ENCODE measurements at places on chromosomes 16 and 17.

DNA sequence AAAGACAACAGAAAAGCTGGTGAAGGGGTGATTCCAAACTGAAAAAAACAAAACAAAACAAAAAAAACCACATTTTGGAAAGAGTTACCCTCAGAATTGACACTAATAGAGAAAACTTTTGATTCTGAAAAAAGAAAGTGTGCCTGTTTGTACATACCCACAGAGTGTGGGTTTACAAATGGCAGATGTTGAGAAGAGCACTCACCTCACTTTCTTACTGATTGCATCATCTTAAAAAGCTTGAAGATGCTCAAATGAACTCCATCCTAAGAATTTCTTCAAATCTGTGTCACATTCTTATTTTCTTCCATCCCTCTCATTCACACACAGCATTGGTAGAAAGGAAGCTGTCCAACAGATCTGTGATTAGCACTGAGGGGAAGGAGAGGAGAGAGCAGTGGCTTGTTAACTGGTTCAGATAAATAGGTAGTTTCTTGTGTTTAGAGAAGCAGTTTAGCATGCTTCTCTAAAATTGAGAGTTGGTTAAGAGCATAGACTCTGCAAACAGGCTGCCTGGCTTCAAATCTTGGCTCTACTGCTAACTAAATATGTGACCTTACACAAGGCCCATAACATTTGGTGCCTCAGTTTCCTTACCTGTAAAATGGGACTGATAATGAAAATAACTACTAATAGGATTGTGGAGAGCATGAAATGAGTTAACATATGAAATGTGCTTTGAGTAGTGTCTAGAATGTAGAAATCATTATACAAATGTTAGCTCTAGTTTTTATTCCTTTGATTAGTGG, 6.9 kb downstream of the GNAO1 start:
- no peak for DNase-seq

- peak; percentile 32 for DNase-seq
These were observed 11.4 kb downstream of the SLC13A5 start for GRCh38 chr17:6701719-6702118.

DNA sequence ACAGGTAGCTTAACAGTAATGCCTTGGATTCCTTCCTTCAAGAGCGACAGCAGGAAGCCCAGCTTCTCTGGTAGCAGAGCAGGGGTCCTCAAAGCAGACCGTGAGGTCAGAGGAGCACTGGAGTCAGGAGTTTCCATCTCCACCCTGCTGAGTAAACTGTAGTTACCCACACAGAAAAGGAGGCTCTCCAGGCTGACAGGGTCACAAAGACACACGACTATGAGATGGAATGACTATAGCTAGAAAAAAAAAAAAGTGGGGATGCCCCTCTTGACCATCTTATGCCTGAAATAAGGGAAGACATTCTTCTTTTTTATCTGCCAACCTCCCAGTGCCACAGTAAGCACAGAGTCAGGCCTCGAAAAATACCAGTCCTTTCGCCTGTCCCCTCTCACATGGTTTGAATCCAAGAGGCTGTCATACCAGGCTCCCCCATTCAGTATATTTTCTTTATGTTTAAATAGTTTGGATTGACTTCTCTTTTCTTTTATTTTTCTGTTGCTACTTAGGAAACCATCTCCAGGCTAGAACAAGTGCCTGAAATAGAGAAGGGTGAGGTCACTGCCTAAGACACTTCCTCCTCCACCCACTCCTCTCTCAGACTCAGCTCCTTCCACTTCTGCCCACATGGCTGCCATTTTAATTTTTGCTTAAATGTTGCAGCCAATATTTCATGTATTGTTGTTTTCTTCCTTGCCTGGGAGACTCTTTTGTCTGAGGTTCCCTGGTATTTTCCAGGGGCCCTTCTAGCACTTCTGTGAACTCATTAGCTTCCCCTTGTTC, 707.4 kb downstream of the MAF start:
- DNase-seq: no peak

GRCh38 chr17:29390851-29391631, 878 bp downstream of the TAOK1 start:
- peak; percentile 5 for DNase-seq

GRCh38 chr16:85718682-85719081, 29.9 kb upstream of the GINS2 start:
- DNase-seq: no peak

DNA sequence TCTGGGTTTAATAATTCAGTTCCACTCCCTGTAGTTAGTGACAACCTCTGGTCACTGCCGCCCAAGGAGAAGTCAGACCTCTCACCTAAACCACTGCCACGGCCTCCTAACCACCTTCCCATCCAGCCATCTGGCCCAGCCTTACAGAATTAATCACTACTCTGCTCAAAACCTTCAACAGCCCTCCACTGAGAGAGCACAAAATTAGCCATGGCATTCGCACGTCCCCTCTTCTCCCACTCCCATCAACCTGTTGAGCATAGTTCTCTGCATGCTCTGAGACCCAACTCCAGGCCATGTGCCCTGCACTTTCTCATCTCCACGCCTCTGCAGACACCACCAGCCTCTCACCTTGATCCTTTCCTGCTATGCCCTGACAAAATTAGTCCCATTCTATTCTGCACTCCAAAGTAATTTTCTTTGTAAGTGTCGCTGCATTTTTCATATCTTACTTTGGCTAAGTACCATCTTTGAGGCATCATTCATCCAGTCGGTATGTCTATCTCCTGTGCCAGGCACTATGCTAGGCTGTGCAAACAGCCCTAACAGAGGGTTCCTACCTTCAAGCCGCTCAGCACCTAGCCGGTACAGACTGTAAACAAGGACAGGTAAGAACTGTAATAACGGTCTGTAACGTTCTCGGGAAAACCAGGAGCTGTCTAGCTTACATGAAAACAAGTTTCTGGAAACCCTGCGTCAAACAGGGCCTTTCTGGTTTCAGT, 963 bp downstream of the COPRS start:
- no peak for DNase-seq

DNA sequence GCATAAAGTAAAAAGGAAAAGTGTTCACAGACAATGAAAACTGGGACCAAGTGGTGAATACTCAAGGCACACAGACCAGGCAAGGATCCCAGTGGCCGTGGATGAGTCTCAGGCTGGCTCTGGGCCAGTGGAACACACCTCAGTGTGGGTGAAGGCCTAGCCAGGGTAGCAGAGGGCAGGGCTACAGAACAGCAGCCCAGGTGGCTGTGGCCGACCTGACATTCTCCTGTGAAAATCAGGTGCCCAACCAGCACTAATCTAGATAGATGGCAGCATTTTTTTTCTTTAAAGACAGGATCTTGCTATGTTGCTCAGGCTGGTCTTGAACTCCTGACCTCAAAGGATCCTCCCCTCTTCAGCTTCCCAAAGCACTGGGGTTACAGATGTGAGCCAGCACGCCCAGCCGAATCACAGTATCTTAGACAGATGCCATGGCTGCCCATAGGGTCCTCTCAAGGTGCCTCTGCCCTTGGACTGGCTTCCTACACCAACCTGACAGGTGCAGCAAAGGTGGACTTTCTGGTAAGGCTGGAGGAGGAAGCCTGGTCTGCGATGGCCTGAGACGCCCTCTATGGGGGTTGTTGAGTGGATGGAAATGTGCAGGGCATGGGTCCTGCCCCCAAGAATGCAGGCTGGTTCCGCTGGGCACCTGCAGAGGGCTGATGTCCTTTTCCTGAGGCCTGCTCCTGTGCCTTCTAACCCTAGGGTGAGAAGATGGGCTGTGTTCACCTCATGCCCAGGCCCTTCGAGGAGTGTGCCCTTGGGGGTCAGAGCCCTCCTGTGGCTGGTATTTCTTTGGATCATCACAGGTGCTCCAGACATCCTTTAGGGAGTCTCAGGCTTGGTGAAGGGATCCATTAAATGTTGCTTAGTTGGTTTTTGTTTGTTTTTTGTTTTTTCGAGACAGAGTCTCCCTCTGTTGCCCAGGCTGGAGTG, 3.8 kb upstream of the P4HB start:
- DNase-seq: no peak

DNA sequence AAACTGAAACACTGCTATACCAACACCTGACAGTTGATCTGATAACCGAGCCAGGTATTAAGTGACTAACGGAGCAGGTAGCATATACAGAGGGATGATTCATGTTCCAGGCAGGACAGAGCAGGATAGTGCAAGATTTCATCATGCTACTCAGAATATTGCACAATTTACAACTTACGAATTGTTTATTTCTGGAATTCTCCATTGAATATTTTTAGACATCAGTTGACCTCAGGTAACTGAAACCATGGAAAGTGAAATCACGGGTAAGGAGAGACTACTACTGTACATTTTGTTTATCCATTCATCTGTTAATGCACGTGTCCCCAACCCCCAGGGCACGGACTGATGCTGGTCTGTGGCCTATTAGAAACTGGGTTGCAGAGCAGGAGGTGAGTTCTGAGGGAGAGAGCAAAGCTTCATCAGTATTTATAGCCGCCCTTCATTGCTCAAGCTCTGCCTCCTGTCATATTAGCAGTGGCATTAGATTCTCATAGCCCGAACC, 14.5 kb upstream of the PPM1E start:
- no peak for DNase-seq

GRCh38 chr16:16096121-16096857, 127.0 kb downstream of the ABCC6 start:
- no peak for DNase-seq

GRCh38 chr17:39736319-39737165, 1.2 kb upstream of the GRB7 start:
- DNase-seq: no peak

DNA sequence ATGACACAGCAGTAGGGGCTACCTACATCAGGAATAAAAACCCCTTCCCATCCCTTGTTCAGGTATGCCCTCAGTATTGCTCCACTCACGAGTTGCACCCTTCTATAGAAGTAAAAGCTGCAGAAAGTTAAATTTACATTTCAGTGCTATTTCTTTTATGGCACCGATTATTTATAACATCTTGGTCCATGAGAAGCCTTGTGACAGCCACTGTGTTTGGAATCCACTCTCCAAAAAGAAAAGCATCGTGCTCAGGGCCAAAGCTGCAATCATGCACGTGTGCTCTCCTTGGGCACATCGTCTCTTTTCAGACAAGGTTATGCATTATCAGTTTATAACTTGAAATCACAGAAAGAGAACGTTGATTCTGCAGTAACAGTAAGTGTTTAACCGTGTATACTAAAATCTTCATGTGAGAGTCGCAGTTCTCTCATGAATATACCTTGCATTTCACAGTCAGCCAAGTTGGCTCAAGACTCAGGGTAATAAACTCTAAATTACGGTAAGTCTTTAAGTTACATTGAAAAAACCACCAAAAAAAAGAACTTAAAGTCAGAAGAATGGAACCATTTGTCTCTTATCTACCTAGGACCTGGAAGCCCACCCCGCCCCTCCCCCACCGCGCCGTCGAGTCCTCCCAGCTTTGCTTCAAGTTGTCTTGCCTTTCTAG, 189.6 kb downstream of the CPPED1 start:
- DNase-seq: no peak
